ENCODE measurements at places on chromosomes 6 and 20.
A peak's percentile ranks its signal among the peaks of the same experiment; 100 is the strongest.

GRCh38 chr6:4561773-4562400, 214.3 kb upstream of the CDYL start:
- no peak for DNase-seq

GRCh38 chr20:25356271-25356933, 34.2 kb downstream of the ABHD12 start:
- DNase-seq = no peak

- DNase-seq = peak; percentile 52
These were observed 2.5 kb upstream of the HEY2 start for GRCh38 chr6:125746731-125747588.

DNA sequence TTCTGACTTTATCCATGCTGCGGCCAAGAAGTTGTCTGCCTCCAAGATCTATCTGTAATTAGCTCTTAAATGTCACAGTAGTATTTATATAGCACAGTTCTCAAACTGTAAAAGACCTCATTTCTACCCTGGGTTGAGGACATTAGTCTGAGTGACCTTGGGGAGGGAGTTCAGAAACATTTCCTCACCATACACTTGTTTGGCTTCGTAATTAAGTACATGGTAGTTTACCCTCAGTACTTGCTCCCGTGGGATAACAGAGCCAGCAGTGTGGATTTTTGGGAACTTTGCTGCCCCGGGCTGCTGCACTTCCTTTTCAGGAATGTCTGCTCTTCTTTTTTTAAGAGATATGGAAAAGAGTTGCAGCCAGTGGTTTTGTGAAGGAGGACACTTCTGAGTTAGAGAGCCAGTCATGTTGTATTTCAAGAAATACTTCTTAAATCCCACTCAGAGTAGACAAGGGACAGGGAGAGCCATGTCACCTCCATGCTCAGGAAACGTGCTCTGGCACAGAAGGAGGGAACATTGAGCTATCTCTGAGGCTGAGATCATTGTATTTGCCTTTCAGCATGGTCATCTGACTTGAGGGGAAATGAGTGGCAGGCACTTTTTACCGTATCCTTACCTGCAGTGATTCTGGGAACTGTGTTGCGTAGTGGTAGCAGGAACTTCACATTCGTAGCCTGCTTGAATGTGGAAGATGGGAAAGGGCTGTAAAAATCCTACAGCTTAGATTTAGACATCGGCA, 33.6 kb downstream of the RPRD1B start:
- DNase-seq = no peak

All from NCI-H1930 (cell line).